ENCODE measurements at places on chromosomes 12 and 14.

DNA sequence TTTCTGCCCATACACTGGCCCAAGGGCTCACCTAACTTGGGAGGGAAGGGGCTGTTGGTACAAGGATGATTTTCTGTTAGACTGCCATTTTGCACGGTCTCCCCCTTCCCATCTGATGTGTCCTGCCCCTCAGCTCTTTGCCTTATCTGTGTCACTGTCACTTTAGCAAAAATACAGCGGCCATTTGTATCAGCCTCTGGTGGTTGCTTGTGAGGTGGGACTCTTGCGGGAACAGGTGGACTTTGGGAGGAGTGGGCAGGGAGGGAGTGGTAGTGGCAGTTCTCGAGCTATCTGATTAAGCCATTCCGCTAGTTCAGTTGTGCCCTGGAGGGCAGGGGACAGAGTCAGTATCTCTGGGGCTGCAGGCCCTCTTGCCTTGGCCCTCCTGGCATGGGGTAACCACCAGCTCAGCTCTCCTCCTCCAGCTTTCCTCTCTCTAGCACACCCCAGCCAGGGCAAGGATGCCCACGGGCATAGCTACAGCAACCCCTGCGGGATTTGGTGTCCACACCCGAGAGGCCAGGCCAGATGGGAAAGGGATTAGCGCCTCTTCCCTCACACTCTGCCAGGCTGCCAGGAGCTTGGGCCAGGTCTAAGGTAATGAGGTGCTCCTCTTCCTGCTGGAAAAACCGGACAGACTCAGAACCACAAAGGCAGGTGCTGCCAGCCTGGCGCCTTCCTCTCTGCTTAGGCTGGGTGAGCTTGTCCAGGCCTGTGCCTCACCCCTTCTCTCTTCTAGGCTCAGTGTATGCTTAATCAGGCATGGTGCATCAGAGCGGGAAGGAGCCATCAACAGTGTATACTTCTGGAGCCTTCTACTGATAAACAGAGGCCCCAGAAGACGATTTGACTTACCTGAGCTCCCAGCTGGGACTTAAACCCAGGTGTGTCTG, 8.7 kb downstream of the SLC48A1 start:
- DNase-seq = no peak

DNA sequence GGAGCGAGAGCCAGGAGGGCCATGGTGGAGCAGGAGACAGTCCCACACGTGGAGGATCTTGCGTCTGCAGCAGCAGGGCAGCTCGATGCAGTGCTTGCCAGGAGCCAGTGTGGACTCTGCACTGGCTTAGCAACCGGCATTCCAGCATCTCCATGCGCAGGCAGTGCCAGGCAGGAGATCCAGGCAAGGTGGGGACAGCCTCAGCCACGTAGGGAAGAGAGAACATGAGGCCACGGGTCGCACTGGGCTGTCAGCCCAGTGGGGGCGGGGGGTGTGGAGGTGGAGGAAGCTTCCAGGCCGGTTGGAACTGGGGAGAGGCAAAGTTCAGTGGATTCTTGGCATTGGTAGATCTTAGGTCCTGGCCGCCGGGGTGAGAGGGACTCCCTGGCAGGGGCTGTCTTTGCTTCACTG, 121.0 kb upstream of the EVL start:
- no peak for DNase-seq

GRCh38 chr14:100641274-100641860, 54.1 kb upstream of the BEGAIN start:
- no peak for DNase-seq

GRCh38 chr12:119011231-119011630, 29.9 kb downstream of the SRRM4 start:
- no peak for DNase-seq

DNA sequence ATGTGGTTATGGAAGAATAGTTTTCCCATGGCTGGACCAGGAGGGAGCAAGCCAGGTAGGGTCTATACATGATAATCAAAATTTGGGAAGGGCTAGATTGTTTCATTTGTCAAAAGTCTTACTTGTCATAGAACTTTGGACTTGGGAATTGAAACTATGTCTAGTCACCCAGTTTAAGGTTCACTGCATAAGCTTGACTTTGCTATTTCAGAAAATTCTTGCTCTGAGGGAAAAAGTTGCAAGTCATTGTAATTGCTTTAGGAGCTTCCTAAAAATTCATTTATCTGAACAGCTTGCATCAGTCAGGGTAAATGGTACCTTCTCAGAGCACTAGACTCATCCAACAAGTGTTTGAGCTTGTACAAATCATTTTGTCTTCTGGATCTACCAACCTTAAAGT, 1194.7 kb downstream of the GALC start:
- no peak for DNase-seq

Data from aorta (tissue), 5 donors.